Erythroblast (primary cell): ENCODE measurements at places on chromosomes 6 and 20.

- peak; percentile 5 for DNase-seq
Measured at GRCh38 chr6:160534050-160534696, 129.9 kb downstream of the LPA start.

- DNase-seq = no peak
Measured at GRCh38 chr20:37504404-37505096, 16.5 kb upstream of the NNAT start.

DNA sequence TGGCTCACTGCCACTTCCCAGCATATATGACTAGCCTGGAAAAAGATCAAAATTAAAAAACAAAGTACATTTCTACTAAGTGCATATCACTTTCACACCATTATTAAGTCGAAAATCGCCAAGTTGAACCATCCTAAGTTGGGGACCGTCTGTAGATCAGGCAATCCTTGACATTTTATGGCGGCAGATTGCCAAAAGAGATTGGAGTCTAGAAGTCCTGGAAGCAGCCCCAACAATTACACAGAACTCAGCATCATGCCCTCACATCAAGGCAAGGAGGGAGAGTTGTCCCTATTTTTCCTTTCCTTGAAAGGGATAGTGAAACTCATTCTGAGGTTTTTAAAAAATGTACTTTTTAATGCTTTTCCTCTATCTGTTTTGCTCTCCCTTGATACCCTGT is 30.7 kb downstream of the SLC22A3 start:
- no peak for DNase-seq

GRCh38 chr20:10352934-10353824 is 80.8 kb downstream of the MKKS start:
- no peak for DNase-seq

DNA sequence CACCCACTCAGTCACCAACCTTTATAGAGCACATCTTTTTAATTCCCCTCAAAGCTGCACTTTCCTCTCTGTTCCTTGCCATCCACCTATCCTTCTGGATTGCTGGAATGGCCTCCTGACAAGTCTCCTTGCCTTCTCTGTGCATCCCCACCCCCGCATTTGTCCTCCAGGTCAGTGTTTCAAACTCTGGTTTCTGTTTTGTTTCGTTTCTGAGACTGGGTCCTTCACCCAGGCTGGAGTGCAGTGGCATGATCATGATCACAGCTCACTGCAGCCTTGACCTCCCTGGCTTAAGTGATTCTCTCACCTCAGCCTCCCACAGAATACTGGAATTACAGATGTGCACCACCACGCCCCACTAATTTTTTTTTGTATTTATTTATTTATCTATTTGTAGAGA is 96.2 kb downstream of the PLCB1 start:
- no peak for DNase-seq

DNA sequence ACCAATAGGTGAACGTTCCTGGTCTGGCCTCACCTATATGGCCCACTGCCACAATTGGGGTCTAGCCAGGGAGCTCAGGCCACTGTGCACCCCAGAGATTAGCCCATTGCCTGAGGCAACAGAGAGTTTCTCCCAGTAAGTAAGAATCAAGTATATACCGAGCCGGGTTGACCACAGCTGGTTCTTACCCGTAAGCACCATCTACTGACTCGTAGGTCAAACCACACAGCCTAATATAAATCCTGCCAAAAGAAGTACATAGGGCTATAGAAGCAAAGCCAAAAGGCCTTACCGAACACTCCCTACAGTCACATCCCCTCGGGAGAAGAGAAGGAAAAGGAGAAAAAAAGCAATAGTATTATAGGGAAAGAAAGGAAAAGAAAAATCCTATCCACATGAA is 463.6 kb upstream of the GJE1 start:
- no peak for DNase-seq

- no peak for DNase-seq
Measured at GRCh38 chr20:17875106-17875980, 93.3 kb downstream of the SNX5 start.

DNA sequence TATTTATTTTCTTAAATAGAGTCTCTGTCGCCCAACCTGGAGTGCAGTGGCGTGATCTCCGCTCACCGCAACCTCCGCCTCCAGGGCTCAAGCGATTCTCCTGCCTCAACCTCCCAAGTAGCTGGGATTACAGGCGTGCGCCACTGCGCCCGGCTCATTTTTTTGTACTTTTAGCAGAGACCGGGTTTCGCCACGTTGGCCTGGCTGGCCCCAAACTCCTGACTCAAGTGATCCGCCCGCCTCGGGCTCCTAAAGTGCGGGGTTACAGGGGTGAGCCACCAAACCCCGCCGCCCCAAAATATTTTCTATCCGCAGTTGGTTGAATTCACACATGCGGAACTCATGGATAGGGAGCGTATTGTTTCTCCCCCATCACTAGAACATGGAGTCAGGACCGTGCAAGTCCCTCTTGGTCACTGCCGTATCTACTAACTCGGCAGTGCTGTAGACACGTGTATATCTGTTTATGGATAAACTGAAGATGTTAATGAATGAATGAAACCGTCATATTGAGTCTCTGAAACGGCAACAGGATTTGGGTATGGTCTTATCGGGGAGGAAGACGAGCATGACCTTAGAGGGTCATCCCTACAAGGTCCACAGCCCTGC is 904 bp downstream of the MKKS start:
- DNase-seq = no peak

- no peak for DNase-seq
Measured at GRCh38 chr20:2741881-2742280, 49.3 kb downstream of the EBF4 start.

- no peak for DNase-seq
Measured at GRCh38 chr6:33779290-33779689, 9.6 kb downstream of the LEMD2 start.

GRCh38 chr20:25125636-25126035 is 43.7 kb upstream of the VSX1 start:
- DNase-seq = no peak

- DNase-seq = no peak
Measured at GRCh38 chr6:32047539-32047854, 9.3 kb downstream of the CYP21A2 start.

- no peak for DNase-seq
Measured at GRCh38 chr6:73367761-73368355, 1.8 kb downstream of the OOEP start.

GRCh38 chr6:152588456-152588855 is 48.7 kb downstream of the SYNE1 start:
- no peak for DNase-seq

DNA sequence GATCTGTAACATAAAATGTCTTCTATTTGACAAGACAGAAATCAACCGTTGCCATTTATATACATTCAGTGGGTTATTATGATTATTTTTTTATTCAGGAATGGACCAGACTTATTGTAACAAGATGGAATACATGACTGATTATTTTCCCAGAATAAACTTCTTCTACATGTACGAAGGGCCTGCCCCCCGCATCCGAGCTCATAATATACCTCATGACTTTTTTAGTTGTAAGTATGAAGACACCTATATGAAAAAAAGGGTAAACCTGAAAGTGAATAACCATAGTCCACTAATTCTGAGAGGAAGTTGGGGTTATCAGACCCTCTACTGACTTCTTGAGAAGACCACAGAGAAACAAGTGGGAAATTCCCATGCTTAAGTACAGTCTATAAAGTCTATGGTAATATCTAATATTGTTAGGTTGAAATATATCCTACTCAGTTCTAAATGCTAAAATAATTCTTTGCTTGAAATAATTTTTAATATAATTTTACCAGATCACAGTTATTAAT is 15.9 kb downstream of the OR2A4 start:
- DNase-seq = no peak
